ENCODE measurements at places on chromosomes 11 and 22.
A peak's percentile ranks its signal among the peaks of the same experiment; 100 is the strongest.

- no peak for DNase-seq
These were observed 85.0 kb downstream of the INSC start for GRCh38 chr11:15199693-15200092.

GRCh38 chr11:77019976-77020595 is 14.1 kb upstream of the B3GNT6 start:
- DNase-seq: peak; percentile 44

DNA sequence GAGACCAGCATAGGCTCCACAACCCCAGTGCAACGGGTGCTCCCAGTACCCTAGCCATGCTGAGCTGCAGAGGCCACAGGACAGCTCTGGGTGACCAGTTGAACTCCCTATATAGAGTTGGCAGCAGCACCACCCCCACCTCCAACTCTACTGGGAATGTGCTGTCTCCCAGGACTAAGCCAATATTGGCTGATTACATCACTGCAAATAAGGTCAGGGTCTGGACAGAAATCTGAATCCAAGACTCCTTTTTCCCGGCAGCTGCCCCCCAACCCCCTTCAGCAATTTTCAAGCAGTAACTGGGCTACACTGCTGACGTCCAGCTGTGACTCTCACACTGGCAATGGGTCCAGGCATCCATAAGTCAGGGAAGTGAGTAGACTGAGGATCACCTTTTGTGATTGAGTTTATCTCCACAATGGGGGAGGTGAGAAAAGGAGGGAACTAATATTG is at the start of gene HPX:
TSS of gene HPX (minus strand) at position 82 of the 453 bp plus-strand sequence. CDS start at position 58, 24 bp downstream.
- no peak for DNase-seq

- DNase-seq: no peak
These were observed 20.8 kb downstream of the TREH start for GRCh38 chr11:118658429-118659313.

DNA sequence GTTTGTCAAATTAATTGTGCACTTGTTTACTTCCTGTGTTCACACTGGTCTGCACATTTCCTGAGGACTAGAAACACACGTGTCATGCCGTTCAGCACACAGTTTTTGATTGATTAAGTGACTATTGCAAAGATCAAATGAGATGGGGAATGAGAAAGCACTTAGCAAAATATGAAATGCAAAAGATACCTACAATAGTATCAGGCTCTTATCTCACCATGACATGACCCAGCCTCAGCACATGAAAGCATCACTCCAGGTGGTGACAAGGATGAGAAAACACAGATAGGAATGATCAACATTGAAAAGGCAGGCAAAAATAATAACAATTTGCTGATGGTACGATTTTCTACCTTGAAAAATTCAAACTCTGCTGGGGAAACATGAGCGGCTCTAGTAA is 42.1 kb upstream of the TP53I11 start:
- DNase-seq: no peak

GRCh38 chr22:39914584-39914983 is 13.7 kb downstream of the GRAP2 start:
- no peak for DNase-seq

DNA sequence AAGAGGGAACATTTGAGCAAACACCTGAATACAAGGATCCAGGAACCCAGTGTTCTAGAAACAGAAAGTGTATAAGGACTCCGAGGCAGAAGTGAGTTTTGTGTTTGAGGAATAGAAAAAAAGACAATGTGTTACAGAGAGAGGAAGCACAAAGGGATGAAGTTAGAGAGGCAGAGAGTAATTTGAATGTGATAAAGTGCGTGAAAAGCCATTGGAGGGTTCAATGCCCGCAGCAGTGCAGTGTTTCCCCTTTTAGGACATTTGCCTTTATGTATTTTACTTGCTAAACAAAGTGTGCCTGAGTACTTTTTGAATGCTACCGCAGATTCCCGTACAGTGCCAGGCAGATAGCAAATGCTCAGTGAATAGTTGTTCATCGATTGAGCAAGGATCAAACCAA is 508.5 kb downstream of the RAB38 start:
- DNase-seq: no peak

GRCh38 chr11:94938095-94939055 is 35.0 kb downstream of the CWC15 start:
- peak; percentile 95 for DNase-seq

DNA sequence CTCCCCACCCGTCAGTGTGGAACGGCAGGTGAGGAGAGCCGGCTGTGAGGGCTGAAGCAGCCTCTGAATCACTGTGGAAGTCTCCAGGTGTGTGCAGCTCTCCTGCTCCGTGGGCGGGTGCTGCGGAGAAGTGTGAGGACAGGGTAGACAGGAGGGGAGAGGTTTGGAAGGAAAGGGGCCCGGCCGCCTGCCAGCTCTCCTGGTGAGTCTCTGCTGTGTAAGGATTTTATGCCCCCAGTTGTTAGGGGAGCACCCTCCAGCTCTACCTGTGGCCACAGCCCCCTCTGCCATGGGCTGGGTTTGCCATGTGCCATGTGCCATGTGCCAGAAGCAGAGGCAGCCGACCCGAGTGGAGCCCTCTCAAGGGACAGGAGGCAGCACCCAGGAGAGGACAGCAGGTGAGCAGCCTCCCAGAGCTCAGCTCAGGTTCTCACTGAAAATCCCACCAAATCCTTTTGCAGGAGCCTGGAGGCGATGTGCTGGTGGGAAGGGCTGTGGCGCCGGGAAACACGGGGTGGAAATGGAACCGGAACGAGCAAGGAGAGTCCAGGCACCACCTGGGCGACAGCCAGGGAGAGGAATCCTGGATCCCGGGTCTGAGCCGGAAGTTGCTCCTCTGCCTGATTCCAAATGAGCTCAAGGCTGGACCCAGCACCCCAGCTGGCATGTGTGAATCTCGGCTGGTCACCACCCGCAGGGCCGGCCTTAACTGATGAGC is 804.4 kb downstream of the BRD1 start:
- DNase-seq: no peak

- DNase-seq: no peak
These were observed 39.0 kb upstream of the ADA2 start for GRCh38 chr22:17258015-17258787.

GRCh38 chr11:2576111-2576510 is 123.7 kb downstream of the KCNQ1OT1 start:
- no peak for DNase-seq

- DNase-seq: peak; percentile 43
These were observed 311.6 kb downstream of the MIAT start for GRCh38 chr22:26968859-26969523.

DNA sequence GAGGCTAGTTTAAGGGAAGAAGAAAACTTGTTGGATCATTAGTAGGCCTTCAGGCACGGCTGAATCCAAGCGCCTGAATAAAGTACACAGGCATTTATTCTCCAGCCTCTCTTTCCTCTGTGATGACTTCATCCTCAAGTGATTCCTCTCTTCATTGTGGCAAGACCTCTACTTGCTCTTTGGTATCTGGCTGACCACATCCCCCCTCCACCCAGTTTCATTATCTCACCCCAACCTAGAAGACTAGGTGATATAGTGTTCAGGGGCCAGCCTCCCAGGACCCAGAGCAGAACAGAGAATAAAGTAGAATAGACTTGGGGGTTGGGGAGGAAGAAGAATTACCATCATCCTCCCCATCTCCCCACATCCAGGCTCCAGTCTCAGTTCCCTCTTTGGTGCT is 189.3 kb downstream of the MIAT start:
- DNase-seq: peak; percentile 42

DNA sequence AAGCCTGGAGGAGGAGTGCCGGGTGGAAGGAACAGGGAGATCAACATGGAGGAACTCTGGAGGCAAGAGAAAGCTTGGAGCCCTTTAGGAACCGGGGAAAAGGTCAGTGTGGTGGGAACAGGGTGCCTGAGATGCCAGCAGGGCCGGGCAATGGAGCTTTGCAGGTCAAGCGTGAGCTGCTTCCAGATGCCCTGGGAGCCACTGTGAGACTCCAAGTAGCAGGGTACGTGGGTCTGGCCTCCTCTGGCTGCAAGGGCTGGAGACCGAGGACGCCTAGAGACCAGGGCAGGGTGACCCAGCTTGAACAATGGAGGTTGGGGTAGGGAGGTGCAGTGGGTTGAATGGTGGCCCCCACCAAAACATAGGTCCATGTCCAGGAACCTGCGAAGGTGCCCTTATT is 15.6 kb upstream of the EMID1 start:
- DNase-seq: no peak

GRCh38 chr22:48849963-48850657 is 977.6 kb downstream of the BRD1 start:
- no peak for DNase-seq

DNA sequence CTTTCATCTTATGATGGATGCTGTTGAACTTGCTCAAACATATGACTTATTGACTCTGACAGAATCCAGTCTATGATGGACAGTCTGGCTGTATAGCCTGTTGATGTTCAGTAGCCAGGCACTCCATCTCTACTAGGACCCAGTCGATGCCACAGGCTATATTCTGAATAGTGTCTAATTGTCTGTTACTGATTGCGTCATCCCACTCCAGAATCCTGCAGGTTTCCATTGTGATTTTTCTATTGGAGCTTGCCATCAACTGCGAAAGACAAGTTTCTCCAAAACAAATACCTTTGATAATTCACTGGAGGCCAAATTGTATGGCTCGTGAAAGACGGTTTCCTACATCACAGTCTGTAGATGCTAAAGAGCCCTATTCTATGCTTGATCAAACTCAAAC is 481.7 kb upstream of the CHORDC1 start:
- DNase-seq: no peak

DNA sequence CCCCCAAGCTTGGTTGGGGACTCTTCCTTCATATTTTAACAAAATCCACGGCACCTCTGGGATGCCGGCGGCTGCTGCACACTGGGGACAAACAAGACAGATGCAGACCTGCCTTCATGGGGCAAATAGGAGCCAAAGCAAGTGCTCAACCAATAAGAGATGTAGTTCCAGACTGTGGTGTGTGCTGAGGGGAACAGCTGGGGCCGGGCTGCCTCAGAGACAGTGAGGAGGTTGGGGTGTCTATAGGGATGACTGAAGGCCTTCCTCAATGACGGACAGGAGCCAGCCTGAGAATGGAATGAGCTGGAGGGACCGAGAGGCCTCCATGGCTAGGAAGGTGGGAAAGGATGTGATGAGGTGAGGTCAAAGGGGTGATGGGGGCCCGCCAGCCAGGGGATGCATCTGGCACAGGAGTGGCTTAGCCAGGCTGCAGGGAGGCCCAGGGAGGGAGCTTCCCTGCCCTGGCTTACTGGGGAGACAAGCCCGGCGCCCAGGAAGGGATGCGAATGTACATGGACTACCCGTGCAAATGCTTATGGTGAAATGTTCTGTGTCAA is 10.3 kb upstream of the CTSD start:
- no peak for DNase-seq

- DNase-seq: no peak
These were observed 75.1 kb upstream of the CADM1 start for GRCh38 chr11:115579181-115579825.

DNA sequence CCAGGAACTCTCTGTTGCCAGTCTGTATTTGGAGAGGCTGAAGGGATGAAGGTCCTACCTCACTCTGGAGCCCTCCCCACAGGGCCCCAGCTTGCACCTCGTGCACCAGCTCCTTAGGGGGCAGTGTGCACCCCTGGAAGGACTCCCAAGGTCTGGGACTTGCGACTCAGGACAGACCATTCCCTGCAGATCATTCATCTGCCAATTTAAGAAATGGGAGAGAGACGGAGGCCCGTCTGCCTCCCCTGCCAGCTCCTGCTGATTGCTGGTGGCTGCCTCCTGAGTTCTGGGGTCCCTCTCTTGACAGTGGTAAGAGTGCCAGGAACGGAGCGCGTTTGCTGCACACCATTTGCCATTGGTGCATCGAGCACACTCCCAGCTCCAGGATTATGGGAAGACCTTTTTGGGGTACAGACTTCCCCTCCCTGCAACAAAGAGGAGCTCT is 27.4 kb upstream of the MALAT1 start:
- DNase-seq: peak; percentile 80

GRCh38 chr11:3222941-3223915 is 4.6 kb upstream of the MRGPRG start:
- no peak for DNase-seq

- DNase-seq: no peak
These were observed 83.0 kb downstream of the INSC start for GRCh38 chr11:15197696-15198095.

DNA sequence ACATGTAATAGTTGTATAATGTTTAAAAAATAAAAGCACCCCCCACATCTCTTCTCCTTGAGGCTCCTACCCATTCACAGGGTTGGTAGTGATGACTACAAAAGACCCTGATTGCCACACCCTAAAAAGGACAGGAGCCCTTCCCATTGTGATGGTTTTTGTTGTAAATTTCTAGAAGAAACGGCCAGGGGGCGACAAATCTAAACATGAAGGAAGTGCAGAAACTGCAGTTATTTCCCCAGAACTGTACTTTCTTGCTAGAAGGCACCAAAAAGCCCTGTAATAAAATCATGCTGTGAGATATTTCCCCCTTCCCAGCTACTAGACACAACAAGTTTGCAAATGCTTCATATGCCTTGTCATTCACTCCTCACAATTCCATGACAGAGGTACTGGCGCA is 10.8 kb downstream of the PRR5L start:
- DNase-seq: no peak

- DNase-seq: no peak
These were observed 55.7 kb downstream of the RAB38 start for GRCh38 chr11:88119561-88119960.

- DNase-seq: peak; percentile 22
These were observed 4.9 kb upstream of the TCN2 start for GRCh38 chr22:30602049-30602448.

GRCh38 chr11:120696597-120697218 is 185.2 kb downstream of the GRIK4 start:
- DNase-seq: no peak

DNA sequence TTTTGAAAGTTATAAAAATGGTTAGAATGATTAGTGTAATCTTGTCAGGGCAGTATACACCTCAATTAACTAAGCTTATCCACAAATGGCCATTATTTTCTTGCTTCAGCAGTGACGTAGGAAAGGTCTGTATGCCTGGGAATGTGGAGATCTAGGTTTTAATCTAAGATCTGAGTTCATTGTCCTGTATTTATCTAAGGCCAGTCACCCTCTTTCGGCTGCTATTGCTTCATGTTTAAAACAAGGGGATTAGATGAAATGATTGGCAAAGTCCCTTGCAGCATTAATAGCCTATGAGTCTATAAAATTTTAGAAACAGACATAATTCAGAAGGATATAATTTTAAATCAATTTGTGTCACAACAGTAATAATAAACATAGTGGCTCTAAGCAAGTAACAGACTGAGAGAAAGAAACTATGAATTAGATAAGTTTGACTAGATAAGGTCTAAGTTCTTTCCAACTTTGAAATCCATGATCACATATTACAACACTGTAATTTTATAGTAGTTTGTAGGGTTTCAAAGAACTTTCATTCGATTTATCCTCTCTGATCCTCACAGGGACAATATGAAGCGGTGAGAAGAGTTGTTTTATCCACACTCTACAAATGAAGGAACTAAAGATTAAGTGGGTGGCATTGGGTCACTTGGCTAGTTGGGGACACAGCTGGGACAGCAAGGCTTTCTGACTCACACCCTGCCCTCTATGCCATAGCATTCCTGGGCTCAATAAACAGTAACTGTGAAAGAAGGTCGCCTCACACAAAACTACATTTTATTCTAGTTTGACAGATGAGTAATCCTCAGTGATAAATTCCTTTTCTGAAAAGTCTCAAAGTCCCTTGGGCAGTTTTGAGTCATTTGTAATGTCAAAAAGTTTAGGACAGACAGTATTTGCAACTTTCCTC is 60.6 kb upstream of the RDX start:
- DNase-seq: peak; percentile 87

All from fibroblast of skin of back (primary cell).